ENCODE measurements at places on chromosomes 5 and 9.

DNA sequence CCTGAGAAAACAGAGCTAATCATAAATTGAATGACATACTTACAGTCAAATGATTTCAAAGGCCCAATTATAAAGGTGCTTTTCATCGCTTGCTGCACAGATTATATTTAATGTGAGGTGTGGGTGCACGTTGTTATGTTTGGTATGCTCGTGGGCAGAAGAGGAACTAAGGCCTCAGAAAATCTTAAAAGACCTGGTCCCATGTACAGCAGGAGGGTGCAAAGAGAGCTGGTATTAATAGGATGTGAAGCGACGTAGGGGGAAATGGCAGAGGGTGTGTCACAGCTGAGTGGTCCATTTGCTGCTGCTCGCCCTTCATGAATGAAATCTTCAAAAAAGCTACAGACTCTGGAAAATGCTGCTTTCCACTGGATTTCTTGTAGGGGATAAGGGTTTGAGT lies 40.5 kb upstream of the IFNK start:
- no peak for DNase-seq

GRCh38 chr5:15538516-15538915 lies 38.5 kb downstream of the FBXL7 start:
- no peak for DNase-seq

- DNase-seq = no peak
Observed at GRCh38 chr5:3355126-3355525, 240.5 kb upstream of the IRX1 start.

DNA sequence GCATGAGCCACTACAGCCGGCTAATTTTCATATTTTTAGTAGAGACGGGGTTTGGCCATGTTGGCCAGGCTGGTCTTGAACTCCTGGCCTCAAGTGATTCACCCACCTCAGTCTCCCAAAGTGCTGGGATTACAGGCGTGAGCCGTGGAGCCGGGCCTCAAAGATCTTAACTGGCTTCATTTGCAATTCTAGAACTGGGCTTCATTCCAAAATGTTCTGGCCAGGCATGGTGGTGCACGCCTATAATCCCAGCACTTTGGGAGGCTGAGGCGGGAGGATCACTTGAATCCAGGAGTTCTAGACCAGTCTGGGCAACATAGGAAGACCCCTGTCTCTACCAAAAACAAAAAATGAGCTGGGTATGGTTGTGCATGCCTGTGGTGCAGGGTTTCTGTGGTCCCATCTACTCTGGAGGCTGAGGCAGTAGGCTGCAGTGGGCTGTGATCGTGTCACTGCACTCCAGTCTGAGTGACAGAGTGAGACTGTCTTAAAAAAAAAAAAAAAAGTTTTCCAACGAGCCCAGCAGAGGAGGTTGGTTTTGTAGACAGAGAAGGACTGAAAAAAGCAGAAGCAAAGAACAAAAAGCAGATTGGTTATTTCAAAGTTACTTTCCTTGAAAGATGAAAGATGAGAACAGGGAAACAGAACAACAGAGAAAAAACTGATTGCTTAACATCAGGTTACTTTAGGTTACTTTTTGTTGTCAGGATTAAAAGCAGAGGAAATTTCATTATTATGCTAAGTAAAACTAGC lies 78.2 kb downstream of the ANKRD55 start:
- DNase-seq = no peak

DNA sequence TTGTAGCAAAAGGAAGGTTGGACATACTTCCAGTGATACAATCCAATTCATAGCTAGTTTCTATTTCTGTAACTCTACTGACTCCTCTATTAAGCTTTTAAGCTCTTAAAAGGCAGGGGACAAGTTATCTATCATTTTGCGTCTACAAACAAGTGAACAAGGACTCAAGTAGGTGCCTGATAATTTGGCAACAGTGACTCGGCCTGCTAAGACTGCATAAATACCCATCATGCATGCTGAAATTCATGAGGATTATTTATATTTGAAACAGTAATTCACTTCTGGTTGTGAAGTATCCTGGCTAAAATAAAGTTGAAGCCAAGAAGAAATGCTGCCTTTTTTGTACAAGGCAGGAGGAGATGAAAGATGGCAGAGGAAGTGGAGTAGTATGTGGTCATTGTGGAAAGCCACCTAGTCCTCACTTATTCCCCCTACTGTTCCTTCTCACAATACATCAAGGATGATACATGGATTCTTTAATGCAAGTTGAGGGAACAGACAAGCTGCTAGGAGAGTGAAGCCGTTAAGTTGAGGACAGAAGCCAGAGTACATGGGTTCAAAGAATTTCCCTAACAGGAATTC lies 74.0 kb downstream of the MRPS27 start:
- no peak for DNase-seq

GRCh38 chr9:135762921-135763320 lies 60.9 kb downstream of the KCNT1 start:
- no peak for DNase-seq
